ENCODE measurements at places on chromosomes 7 and 10.

- no peak for DNase-seq
Observed at GRCh38 chr10:103232131-103232673, 13.5 kb upstream of the RPEL1 start.

- DNase-seq, result no peak
Observed at GRCh38 chr7:32191305-32191704, 121.1 kb upstream of the PDE1C start.

GRCh38 chr10:43599333-43599732 lies 6.9 kb upstream of the ZNF485 start:
- no peak for DNase-seq

- DNase-seq, result no peak
Observed at GRCh38 chr7:101676956-101677355, 47.9 kb upstream of the MYL10 start.

DNA sequence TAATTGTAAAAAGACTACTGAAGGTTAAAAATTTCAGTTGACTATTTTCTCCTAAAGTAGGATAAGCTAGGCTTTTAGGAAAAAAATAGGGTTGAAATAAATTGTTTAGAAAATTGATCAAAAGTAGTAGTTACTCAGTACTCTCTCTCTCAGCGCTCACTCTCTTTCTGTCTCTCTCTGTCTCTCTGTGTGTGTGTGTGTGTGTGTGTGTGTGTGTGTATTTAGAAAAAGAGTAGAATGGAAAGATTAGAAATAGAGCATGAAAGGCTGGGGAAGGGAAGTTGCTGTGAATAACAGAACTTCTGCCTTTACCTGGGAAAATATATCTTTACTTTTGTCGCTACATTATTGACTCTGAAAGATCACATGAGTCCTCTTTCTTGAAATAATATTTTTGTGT lies 20.6 kb downstream of the ADK start:
- no peak for DNase-seq

- no peak for DNase-seq
Observed at GRCh38 chr7:28996836-28997235, 38.7 kb upstream of the TRIL start.

DNA sequence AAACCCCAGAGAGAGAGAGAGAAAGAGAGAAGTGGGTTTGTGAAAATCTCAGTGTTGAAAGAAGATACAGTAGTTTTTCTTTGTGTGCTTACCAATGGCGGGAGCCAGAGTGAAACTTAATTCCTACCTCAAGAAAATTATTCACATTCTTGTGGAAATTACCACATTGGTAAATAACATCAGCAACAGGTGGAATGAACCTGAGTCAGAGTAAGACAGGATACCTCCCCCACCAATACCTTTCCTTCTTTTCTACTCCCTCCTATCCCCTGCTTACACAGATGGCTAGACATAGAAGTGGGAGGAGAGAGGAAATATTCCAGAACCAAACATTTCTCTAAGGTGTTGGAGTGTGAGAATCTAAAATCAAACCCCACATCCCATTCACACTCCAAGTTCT lies 793.9 kb downstream of the SORCS3 start:
- no peak for DNase-seq

DNA sequence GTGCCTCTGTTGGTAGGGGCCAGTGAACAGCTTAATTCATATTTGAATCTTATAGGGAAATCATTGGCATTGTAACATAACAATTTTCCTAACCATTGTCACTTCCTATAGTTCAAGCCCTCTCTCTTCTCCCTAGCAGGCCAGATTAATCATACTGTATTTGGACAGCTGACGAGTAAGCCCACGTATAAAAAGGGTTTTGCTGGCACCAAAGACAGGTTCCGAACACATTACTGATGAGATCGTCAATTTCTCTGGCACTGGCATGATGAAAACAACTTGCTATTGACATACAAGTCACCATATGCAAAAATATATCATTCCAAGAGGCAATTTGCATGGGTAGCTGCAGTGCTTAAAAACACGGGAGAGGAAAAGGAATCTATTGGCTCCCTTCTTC lies 891.1 kb upstream of the AUTS2 start:
- no peak for DNase-seq

DNA sequence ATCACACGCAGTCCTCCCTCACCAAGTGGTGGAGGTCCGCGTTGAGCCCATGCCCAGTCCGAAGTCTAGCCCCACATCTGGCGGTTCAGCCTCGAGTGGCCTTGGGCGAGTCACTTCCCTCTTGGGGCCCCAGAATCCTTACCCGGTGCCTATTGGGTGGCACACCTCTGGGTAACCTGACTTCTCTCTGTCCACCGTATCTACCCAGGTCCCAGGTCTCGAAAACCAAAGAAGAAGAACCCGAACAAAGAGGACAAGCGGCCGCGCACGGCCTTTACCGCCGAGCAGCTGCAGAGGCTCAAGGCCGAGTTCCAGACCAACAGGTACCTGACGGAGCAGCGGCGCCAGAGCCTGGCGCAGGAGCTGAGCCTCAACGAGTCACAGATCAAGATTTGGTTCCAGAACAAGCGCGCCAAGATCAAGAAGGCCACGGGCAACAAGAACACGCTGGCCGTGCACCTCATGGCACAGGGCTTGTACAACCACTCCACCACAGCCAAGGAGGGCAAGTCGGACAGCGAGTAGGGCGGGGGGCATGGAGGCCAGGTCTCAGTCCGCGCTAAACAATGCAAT lies 4.3 kb downstream of the EN2 start:
- DNase-seq, result no peak

DNA sequence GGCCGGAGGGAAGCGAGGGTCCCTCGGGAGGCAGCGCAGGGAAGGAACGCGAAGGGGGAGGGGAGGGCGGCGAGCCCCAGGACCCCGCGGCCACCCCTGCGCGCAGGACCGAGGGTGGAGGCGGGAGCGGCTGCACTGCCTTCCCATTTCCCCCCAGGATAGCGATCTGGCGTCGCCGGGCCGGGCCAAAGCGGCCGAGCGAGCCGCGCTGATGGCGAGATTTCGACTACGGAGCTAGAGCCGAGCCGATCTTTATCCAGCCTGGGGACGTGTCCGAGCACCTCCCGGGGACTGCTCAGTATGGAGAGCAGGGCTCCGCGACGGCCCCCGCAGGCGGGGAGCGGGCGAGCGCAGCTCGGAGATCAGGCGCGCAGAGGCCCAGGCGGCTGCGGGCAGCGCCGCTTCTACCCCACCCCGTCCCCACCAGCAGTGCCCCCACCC lies 590 bp upstream of the CRTAC1 start:
- DNase-seq, result no peak

GRCh38 chr10:3426190-3426845 lies 253.7 kb upstream of the PITRM1 start:
- no peak for DNase-seq

DNA sequence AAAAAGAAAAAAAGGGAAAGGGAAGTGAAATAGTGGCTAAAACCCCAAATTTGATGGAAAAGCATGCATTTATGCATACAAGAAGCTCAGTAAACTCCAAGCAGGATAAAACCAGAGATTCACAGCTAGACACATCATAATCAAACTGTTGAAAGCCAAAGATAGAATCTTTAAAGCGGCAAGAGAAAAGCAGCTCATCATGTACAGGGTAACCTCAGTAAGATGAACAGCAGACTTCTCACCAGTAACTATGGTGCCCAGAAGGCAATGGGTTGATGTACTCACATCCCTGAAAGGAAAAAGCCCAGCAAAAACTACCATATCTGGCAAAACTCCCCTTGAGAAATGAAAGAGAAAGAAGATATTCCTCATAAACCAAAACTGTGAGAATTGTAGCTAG lies 60.4 kb downstream of the TPST1 start:
- DNase-seq, result no peak

- no peak for DNase-seq
Observed at GRCh38 chr10:122510326-122510725, 49.0 kb downstream of the HTRA1 start.

GRCh38 chr7:836429-836828 lies 4.2 kb downstream of the SUN1 start:
- no peak for DNase-seq

DNA sequence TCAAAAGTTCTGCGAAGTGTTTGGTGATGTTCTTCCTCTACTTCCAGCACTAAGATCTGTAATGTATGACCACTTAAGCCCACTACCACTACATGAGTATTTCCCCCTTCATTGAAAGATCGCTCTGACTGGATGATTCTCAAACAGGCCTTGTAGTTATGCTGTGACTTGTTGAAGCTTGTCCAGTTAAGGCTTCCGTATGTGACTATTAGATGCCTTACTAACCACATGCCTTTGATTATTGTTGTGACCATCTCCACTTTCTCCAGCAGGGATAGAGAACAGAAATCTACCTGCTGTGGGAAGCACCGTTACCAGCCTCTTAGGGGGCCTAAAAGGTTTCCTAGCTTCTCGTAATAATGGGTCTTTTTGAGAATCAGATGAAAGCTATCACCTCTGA lies 81.1 kb downstream of the NOC3L start:
- no peak for DNase-seq

GRCh38 chr7:71735961-71736556 lies 604.1 kb downstream of the GALNT17 start:
- DNase-seq, result peak; percentile 65

- DNase-seq, result no peak
Observed at GRCh38 chr7:20331910-20332813, 1.5 kb downstream of the ITGB8 start.

Measured in head of caudate nucleus (tissue), 42 donors.